Stimulated activated CD4-positive, alpha-beta T cell treated with anti-CD3 and anti-CD28 coated beads, Interleukin-1b, Interleukin-23, amount 100 ng/mL, for 4 hours (primary cell): ENCODE measurements at places on chromosomes 1 and 21.

GRCh38 chr1:100661176-100661575 lies 58.4 kb upstream of the VCAM1 start:
- DNase-seq = no peak

DNA sequence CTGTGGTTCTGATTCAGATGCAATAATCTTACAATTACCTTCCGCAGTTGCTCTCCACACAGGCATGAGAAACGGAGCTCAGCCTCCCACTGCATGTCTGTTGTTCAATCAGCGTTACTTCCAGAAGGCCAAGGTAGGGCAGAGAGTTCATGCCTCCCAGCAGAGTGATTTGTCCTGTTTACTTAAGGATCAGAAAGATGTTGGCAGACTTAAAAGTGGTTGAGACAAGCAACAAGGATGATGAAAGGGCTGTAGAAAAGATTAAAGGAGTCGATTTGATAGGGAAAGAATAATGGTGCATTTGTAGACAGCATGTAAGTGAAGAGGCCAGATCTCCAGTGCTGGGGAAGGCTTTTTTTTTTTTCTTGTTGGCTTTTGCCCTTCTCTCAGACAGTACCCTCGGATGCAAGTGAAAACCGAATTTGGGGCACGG lies 26.6 kb downstream of the ARMH1 start:
- no peak for DNase-seq

DNA sequence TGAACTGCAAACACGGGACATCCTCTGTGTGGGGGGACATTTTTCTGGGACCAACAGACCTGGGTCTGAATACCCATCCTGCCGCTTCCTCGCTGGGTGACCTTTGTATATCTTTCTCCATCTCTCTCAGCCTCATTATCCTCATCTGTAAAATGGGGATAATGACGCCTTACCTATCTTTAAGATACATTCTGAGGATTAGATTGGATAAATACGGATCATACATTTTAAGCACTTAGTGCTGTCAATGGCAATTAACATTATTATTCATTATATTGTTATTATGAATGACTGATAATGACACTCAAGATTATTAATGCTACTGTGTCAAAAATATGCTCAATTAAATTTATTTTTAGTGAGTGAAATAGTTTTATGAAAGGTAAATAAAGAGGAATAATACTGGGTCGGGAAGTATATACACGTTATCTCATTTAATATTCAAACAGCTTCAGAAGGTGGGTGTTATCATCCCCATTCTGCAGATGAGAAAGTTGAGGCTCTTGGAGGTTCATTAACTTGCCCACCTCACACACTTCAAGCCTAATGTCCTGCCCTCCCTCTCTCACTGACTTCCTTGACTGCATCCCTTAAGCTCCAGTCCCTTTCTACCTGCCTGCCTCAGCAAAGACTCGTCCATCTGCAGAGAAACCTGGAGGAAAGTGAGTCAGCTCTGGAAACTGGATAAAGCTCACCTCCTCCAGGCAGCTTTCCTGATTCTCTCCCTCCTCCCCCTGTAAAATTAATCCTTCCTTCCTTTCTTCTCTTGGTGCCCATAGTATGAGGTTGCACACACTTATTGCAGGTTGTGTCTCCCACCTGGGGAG lies 120.7 kb upstream of the JUN start:
- no peak for DNase-seq

- DNase-seq = no peak
These were observed 12.7 kb upstream of the IFNGR2 start for GRCh38 chr21:33390479-33390878.

DNA sequence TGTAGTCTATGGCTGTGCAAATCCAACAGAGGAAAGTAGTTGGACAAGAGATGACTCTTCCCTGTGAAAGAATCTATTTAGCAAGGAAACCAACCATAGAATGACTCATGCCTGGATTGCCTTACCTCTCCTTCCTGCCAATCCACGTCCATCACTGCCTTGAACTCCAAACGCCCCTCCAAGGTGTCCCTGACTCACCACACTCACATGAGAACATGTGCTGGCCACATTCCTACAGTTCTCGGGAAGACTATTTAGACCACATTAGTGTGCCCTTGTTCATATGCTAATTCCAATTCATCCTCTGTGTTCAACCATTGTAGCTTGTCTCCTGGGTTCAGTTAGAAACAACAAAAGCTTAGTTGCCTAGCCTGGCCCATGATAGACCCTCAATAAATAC lies 157.3 kb downstream of the SLC30A10 start:
- no peak for DNase-seq

GRCh38 chr1:119220991-119221390 lies 80.5 kb upstream of the WARS2 start:
- no peak for DNase-seq
